NCI-H510A (cell line): ENCODE measurements at places on chromosomes 5 and 9.

GRCh38 chr5:52878656-52879055, 90.9 kb downstream of the ITGA1 start:
- no peak for DNase-seq

GRCh38 chr5:177594071-177594470, 2.1 kb downstream of the TMED9 start:
- no peak for DNase-seq

GRCh38 chr5:137348759-137349158, 150.4 kb downstream of the SPOCK1 start:
- no peak for DNase-seq

DNA sequence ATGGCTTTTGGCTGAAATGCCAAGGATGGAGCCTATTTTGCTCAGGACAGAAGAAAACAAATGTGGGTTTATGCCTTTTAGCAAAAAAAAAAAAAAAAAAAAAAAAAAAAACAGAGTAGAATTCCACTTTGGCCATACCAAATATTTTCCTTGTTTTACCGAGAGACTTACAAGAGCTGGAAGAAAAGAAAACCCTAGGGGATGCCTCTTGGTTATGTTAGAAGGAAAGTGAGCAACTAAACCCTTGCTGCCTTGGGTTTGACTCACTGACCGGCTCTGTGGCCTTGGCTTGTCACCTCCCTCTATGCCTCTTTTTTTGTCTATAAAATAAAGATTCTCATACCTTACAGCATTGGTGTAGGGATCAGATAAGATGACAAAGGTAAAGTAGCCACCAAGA, 69.6 kb upstream of the ABCA1 start:
- DNase-seq = no peak

DNA sequence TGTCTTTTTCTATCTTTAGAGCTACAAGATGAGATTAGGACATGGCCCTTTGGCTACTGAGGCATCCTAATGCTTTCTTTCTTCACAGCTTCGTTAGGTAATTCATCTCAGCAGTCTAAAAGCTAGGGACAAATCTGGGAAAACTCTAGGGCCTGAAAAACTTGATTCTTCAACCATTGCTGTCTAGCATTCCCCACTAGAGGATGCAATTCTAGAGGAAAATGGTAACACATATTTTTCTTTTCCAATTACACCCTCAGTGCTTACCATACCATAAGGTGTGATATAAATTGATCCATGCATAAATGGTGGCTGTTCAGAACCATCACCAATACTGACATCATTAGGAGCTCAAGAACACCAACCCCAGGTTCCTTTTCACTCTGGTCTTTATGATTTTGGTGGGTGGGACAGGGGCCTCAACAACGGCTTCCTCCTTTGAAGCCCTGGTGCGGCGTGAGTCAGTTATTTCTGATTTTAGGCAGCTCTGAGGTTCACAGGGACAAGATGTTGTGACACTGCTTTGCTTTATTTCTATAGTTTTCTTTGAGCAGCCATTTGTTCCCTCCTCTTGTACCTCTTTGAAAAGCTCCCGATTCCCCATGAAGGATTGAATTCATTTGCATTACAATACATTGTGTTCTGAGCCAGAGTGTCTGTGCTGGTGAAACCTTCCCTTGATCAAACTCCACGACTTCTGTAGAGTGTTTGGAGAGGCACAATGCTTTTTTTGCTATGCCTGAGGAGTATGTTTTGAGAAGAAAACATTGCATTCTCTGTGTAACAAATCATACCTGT, 526.0 kb upstream of the TRPC7 start:
- no peak for DNase-seq

- DNase-seq = no peak
Measured at GRCh38 chr5:132296412-132297016, 2.3 kb downstream of the SLC22A4 start.

- DNase-seq = no peak
Measured at GRCh38 chr5:122182491-122182921, 53.2 kb downstream of the ZNF474 start.

- DNase-seq = no peak
Measured at GRCh38 chr9:120436983-120437475, 142.9 kb downstream of the CDK5RAP2 start.

GRCh38 chr5:75435096-75435495, 76.3 kb downstream of the CERT1 start:
- no peak for DNase-seq

DNA sequence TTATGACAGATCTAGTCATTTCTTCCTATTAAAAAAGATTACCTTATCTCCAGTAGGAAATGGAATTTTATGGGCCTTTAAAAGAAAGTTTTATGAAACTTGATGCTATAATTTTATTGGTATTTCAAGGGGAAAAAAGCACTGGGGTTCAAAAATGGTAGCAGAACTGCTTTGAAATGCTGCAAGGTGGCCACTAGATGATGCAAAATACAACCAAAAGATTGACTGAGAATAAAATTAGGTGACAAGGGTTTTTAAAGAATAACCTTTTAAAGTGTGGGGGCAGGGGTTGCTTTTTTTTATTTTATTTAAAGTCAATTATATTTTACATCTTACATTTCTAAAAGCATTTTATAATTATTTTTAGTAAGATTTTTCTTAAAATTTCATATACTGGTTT, 61.7 kb downstream of the KLF9 start:
- no peak for DNase-seq

DNA sequence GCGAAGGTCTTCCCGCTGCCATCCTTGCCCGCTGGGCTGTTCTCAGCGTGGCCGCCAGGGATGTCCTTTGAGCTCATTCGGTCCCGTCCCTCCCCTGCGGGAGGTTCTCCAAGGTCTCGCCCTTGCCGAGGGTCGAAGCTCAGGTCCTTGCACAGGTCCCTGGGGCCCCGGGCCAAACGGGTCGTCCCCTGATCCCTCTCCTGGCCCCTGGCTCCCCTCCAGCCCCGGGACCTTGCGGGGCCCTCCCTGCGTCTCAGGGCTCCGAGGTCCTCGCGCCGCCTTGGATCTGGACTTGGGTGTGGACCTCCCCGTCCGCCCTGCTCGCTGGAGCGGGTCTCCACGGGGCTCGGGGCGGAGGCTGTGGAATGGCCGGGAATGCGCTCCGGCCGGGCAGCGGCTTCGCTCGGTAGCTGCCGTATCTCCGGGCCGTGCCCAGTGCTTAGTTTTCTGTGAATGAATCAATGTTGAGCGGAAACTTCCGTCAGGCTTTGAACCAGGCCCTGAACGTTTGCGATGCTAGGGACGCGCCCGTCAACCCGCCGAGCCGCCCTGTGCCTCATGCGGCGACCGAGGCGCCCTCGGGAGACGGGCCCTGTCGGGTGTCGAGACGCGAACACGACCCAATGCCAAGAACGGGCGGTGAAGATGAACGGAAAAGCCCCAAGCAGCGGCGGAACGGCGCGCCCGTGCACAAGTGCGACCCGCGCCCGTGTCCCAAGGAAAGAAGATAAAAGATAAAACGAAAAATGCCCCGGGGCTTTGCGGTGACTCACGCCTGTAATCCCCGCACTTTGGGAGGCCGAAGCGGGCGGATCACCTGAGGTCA, 780 bp downstream of the RNU6ATAC start:
- peak; percentile 51 for DNase-seq

GRCh38 chr5:32282633-32283032, 30.1 kb downstream of the MTMR12 start:
- DNase-seq = no peak

GRCh38 chr9:107730666-107731065, 241.1 kb upstream of the KLF4 start:
- no peak for DNase-seq

GRCh38 chr9:18208166-18209059, 265.5 kb upstream of the ADAMTSL1 start:
- DNase-seq = no peak

GRCh38 chr5:150642567-150642927, 2.1 kb downstream of the SYNPO start:
- DNase-seq = no peak
